ENCODE measurements at places on chromosomes 6 and 20.

DNA sequence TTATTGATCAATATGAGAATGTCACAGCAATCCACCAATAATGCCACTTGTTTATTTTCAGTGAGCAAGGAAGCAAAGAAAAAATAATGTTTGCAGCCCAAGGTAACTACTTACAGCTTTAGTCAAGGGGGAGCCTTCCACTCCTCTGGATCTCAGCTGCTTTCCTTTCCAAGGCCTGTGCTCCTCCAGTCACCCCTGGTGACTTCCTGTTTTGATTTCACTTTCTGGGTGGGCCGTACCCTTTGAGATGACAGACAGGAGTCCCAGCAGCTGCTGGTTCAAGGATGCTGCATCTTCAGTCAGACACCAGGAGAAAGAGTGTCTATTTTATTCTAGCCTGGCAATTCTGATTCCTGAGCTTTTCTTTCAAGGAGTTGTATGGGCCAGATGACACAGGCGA, 5.6 kb upstream of the VNN2 start:
- no peak for DNase-seq

DNA sequence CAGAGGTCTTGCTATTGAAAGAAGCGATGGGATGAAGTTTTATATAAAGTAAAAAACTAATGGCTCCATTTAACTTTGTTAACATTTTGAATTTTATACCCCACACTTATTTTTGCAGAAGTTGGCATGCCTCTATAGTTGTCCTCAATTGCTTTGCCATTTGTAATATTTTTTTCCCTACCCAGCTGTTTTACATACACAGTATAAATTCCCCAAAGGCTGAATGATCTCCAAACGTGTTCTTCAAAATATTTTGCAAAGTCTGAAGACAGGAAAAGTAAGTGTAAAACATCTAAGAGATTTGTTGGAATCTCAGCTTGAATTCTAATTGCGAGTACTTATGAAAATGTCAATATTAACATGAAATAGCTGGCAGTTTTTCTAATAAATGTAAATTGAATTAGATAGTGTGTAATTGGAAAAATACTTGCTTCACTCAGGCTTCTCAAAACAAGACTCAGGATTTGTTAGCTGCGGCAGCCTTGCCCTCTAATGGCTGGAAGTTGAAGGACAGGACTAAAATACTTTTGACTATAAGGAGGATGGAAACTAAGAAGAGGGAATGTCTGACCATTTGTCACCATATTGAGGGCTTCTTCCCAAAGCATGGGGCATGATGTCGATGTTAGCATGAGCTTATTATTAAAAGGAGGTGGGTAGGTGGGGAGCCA, 226.8 kb downstream of the UST start:
- DNase-seq, result no peak

DNA sequence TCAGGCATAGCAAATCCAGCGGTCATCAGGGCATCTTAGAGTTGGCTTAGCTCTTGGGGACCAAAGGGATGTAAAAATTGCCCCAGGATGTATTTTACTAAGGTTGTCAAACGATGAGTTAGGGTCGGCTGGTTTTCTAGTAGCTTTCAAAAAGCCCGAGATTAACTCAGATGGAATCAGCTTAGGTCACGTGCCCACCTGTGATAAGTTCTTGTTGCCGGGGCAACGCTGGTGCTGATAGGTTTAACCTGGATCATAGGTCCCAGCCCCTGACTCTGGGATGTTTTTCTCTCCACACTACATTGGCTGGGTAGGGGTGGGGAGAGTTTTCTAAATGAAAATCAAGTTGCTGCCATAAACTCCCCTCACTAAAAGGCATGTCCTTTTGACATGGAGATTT, 257.3 kb upstream of the SULF2 start:
- DNase-seq, result no peak

DNA sequence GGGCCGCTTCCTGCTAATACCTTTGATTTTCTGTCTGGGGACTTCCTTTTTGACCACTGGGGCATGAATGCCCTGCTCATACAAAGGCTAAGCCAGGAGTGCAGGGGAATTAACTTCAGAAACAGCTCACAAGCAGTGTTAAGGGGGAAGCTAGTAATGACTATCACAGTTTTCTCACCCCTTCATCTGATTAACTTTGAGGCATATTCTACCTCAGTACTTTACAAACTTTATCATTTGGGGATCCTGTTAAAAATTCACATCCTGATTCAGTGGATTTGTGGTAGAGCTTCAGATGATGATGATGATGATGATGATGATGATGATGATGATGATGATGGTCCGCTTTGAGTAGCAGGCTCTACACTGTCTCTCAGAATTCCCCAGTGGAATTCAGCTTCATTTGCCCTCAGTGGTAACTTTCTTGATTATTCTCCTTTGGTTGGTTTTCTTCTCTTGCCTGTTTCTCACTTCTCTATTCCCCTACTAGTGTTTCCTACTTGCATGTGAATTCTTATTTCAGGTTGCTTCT, 78.4 kb upstream of the TMEM170B start:
- no peak for DNase-seq

DNA sequence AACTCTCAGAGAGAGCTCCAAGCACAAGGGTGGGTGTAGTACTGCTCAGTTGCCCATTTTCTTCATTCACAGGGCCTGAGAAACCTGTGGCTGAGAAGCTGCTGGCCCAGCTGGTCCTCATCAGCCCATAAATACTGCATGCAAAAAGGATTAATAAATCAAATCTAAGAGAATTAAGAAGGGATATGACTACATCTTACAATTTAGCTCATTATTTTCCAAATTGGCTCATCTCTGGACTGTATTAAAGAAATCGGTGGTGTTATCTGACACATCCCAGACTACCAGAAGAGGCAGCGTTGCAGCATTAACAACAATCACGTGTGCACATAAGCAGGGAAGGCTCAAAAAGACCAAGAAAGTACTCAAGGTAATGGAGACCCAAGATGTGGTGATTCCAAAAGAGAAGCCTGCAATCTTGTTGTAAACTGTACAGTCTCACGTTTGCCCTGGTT, 90.7 kb downstream of the CD24 start:
- no peak for DNase-seq
